ENCODE measurements at places on chromosomes 1 and 21.

DNA sequence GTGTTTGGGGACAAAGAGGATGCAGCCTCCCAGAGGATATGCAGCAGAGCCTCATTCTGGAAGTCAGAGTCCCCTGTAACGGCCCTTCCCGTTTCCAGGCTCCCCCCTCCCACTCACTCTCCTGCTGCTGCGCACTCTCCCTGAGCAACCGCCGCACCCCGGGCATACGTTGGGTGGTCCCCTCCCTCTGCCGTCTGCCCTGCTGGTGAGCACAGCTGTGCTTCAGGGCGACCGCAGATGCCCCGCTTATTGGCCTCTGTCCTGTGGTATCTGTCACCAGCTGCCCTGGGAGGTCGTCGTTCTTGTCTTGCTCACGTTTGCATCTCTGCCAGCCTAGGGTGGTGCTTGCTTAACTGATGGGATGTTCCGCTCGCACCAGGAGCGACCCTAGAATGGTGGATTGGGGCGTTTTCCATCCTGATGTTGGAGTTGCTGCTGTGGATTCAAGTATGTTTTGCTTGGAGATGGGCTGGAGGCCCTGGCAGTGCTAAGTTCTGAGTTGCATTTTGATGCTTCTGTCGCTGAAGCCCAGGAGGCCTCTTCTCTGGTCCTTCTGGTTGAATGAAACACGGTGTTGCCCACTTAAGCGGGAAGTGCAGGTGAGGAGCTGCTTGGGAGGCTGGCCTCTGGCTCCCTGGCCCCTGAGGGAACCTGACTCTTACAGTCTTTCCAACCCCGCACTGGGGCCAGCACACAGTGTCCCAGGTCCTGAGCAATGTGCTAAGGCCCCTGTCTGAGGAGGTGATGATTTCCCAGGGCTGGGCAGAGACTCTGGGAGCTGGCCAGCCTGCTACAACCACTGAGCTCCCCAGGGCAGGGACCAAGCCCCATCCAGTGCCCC, 3.2 kb downstream of the TMEM201 start:
- no peak for DNase-seq

DNA sequence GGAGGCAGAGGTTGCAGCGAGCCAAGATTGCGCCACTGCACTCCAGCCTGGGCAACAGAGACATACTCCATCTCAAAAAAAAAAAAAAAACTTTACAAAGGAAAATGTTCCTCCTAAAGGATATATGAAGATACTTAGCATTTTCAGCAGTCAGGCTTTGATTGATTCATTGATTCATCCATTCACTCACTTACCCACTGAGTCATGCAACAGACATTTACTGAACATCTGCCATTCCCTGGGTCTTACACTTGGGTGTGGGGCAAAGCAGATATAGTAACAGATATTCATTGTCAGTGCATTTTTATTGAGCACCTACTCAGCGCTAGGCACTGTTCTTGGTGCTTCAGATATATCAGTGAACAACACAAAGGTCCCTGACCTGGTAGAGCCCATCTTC, 5.6 kb upstream of the LACTBL1 start:
- no peak for DNase-seq

DNA sequence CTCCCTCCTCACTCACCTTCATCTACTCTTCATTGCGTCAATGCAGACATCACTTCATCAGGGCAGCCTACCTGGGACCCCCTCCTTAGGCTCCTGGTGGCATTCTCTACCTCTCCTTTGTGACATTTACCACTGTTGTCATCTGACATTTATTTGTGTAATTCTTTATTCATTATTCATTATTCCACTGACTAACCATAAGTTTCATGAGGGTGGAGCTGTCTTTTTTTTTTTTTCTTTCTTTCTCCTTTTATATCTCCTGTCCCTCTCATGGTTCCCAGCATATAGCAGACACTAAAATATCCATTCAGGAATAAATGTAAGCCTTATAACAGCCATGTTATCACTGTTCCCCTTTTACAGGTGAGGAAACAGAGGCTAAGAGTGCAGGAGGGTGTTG, 126.8 kb downstream of the KAZN start:
- no peak for DNase-seq

DNA sequence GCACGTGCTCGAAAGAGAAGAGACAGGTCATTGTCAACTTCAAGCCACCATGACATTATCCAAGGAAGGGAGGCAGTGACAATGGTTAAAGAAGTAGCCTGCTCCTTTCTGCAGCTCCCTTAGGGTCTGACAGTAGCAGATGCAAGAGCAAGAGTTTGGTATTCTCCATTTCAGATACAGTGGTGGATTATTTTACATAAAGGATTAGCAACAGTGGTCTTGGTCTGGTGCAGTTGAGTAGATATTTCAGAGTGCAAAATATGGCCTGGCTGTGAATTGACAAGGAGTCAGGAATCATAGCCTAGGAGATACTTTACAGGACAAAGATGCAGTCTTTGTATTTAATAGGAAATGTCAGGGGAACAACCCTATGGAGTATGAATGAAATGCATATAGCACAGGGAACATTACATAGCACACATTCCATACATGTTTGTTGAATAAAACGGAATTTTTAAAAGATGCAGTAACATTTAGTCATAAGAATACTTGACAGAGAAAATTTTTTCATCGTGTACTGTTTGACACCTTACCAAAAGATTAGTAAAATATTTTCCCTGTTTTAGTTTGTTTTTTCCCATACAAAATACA, 41.8 kb downstream of the CHRM3 start:
- DNase-seq = no peak

DNA sequence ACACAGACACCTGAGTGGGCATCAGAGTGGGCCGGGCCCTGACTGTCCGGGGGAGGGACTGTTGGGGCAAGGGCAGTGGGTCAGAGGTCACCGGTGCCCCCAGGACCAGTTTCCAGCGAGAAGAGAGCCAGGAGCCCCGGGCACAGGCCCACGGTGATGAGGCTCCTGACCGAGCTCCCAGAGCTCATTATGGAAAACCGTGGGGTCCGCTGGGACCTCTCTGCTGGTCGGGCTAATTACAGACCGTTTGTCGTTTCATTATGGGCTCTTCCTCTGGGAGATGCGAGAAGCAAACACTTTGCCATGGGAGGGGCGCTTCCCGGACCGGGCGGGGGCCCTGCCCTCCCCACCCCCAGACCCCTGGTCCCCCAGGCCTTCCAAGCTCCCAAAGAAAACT, 12.0 kb upstream of the TTLL10 start:
- no peak for DNase-seq

GRCh38 chr1:199549421-199549820, 478.1 kb upstream of the NR5A2 start:
- no peak for DNase-seq

DNA sequence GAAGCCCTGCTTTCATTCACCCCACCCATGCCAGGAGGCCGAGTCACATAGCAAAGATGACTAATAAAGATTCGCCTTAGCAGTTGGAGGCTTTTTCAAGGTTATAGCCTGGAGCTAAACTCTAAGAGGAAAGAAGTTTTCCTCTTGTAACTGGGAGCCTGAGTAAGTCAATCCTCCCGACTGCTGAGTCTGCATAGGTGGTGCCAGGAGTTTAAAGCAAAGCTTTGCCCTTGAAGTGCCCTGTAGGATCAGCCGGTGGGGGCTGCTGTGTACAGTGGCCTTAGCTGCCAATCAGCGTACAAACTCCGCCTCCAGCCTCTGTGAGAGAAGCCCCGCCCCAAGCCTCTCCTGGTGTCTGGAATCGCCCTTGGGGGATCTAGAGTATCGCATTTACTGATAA, 147.5 kb upstream of the SPATA6 start:
- DNase-seq = peak; percentile 82

GRCh38 chr1:26268290-26269197, 11.3 kb upstream of the SH3BGRL3 start:
- no peak for DNase-seq

GRCh38 chr1:226967665-226968064, 27.6 kb downstream of the COQ8A start:
- no peak for DNase-seq

- DNase-seq = no peak
These were observed 20.6 kb downstream of the INPP5B start for GRCh38 chr1:37926038-37926924.

GRCh38 chr1:26070296-26070962, 3.0 kb upstream of the TRIM63 start:
- no peak for DNase-seq
